Uterus (tissue), 4 donors: ENCODE measurements at places on chromosomes 2 and 18. TPM values are rescaled to one million over a fixed set of nuclear protein-coding genes. Genes with fewer than 3 reads are reported as not detected.

The MYCN gene
- total RNA-seq, result 1.9 TPM

- DNase-seq, result peak; percentile 87
- peak overlapping the region; percentile 70 for H3K4me3 ChIP-seq
Measured at GRCh38 chr2:232632904-232633412, 446 bp upstream of the EFHD1 start.

GRCh38 chr18:79684283-79684631, 4.7 kb downstream of the CTDP1 start:
- no peak overlapping the region for H3K4me3 ChIP-seq
- H3K4me1 ChIP-seq, result peaks cover 9% of the 10 kb centered on the region
- DNase-seq, result no peak
- no peaks in the 10 kb centered on the region for H3K36me3 ChIP-seq
- no peak overlapping the region for H3K27ac ChIP-seq
- H3K27me3 ChIP-seq, result no peaks in the 10 kb centered on the region

DNA sequence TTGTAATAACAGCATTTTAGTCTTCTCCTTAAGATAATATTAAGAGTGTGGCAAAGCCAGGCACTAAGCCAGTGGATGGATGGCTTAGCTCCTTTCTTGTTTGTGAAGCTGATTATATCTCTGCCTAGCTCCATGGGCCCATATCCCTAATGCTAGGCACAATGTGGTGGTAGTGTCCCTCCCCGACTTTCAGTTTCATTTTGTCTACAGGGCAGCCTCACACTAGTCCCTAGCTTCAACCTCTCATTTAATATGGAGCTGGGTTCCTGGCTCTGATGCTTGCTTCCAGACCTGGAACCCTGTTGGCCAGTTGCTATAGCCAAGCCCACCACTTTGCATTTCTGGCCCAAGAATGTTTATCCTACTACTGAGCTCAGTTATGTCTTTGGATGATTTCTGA, 437.0 kb upstream of the MEIS1 start:
- no peaks in the 10 kb centered on the region for H3K27me3 ChIP-seq
- no peak for DNase-seq
- no peak overlapping the region for H3K27ac ChIP-seq
- no peaks in the 10 kb centered on the region for H3K4me1 ChIP-seq
- H3K4me3 ChIP-seq, result no peak overlapping the region
- H3K36me3 ChIP-seq, result no peaks in the 10 kb centered on the region

GRCh38 chr2:79945653-79946445, 358.7 kb downstream of the LRRTM1 start:
- H3K4me3 ChIP-seq, result no peak overlapping the region
- no peaks in the 10 kb centered on the region for H3K27me3 ChIP-seq
- no peaks in the 10 kb centered on the region for H3K36me3 ChIP-seq
- no peak overlapping the region for H3K27ac ChIP-seq

DNA sequence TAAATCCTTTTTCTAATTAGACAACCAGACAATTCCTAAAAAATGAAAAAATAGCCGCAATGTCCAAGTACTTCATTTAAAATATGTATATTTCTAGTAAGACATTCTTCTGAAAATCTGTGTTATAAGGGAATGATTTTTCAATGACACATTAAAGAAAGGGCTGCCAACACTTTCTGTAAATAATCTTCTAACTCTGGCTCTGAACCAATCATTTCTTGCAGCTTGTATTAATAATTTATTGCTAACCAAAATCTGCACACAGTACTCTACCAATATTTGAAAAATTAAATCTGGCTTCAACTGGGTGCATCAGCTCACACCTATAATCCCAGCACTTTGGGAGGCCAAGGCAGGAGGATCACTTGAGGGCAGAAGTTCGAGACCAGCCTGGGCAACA, 8.3 kb downstream of the NFU1 start:
- no peak for DNase-seq
- H3K4me1 ChIP-seq, result no peaks in the 10 kb centered on the region
- H3K36me3 ChIP-seq, result no peaks in the 10 kb centered on the region
- H3K27me3 ChIP-seq, result no peaks in the 10 kb centered on the region
- H3K4me3 ChIP-seq, result no peak overlapping the region
- no peak overlapping the region for H3K27ac ChIP-seq

DNA sequence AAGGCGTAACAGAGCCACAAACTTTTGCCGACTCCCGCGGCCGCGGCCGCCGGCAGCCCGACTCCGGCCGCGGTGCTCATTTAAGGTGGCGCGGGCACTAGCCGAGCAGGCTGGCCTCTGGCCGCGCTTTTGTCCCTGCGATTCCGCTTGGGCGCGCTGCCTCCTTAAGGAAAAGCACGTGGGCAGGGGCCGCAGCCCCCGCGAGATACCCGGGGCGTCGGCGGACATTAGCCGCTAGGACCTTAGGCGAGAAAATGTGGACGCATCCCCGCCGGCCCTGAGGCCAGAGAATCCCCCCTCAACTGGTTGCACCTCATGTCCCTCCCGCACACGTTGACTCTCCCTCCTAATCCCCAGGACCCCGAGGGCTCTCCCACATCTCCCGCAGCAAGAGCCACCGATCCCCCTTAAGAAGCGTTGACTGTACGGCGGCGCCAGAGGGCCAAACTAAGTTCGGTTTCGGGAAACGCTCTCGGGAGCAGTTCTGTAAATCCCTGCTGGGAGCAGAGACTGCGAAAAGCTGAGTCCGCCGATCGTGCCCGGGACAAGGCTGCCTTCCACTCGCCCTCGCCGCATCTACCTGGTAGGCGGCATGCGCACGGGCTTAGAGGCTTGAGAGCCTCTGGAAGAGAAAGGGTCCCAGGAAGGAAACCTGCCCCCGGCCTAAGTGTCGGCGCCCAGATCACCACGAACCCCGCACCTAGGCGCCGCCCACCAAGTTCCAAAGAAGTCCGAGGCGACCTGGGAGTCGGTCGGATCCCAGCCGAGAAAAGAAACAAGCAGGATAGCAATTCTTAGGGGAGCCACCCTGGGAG, 1.8 kb upstream of the SATB2 start:
- H3K4me3 ChIP-seq, result peak overlapping the region; percentile 88
- peak overlapping the region; percentile 70 for H3K27ac ChIP-seq
- H3K27me3 ChIP-seq, result peaks cover 39% of the 10 kb centered on the region
- H3K36me3 ChIP-seq, result no peaks in the 10 kb centered on the region
- DNase-seq, result peak; percentile 92

- no peak overlapping the region for H3K27ac ChIP-seq
- no peak overlapping the region for H3K4me3 ChIP-seq
- DNase-seq, result no peak
- no peaks in the 10 kb centered on the region for H3K36me3 ChIP-seq
- H3K27me3 ChIP-seq, result no peaks in the 10 kb centered on the region
Measured at GRCh38 chr2:85215081-85215447, 81.9 kb downstream of the TCF7L1 start.

DNA sequence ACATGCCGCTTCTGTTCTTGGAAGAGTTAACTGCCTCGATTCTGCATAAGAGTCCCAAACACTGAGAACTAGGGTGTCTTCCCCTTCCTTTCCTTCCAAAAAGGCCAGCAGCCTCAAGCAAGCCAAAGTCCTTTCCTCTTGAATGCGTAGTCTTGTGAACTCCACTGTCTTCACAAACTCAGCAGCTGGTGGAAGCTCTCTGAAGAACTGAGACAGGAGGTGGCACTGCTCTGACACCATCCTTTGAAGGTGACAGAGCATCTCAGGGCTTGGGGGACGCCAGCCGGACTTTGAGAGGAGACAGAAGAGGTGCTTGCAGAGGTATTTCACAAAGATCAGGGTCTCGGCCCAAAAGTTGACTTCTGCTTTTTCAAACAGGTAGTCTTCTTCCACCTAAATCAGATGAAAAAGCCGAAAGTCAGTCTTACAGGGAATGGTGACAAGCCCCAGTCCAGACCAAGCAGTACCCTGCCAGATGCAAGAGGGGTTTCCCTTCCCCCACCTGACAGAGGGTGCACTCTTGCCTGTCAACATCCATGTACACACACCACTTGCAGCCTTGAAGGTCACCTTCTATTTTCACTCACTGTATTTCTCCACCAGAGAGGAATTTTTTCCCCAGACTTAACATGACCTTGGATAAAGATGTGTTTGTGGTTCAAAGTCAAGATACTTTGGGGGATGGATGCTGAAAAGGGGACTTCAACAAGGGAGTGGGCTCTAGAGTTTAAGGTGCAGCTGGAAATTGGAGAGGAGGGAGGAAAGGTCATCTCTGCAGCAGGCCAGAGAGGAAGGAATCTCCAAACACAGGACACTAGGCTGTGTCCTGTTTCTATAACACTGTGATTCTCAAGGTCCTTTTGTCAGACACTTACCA, 4.8 kb upstream of the ZFP36L2 start:
- H3K27me3 ChIP-seq, result no peaks in the 10 kb centered on the region
- H3K27ac ChIP-seq, result no peak overlapping the region
- no peaks in the 10 kb centered on the region for H3K36me3 ChIP-seq
- DNase-seq, result no peak

DNA sequence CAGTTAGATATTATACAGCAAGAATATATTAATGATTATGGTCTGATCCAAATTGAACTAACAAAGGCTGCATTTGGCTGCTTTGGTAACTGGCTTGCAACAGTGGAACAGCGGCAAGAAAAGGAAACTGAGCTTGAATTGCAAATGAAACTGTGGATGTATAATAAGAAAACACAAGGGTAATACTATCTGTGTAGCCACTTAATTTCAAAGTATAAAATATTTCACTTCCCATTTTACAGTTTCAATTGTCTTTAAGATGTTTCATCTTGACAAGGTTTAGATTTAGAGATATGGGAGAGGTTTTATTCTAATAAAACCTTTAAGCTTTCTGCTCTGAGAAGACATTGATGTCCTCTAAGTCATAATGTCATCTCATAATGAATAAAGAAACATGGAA, 23.8 kb downstream of the WDR75 start:
- H3K4me3 ChIP-seq, result no peak overlapping the region
- H3K4me1 ChIP-seq, result no peaks in the 10 kb centered on the region
- no peaks in the 10 kb centered on the region for H3K27me3 ChIP-seq
- H3K27ac ChIP-seq, result no peak overlapping the region
- DNase-seq, result no peak
